ENCODE measurements at places on chromosomes 16 and 17. TPM values are rescaled to one million over a fixed set of nuclear protein-coding genes. Genes with fewer than 3 reads are reported as not detected.

MYOCD gene
- 0.81 TPM for total RNA-seq

CCL7 gene
- total RNA-seq = not detected

NME2 gene
- 363 TPM for total RNA-seq

CFAP97D1 gene
- total RNA-seq = not detected

PCGF2 gene
- 3.9 TPM for total RNA-seq

TLCD2 gene
- total RNA-seq = 5.2 TPM

KAT2A gene
- 8.5 TPM for total RNA-seq

AXIN1 gene
- total RNA-seq = 20.0 TPM

COX6A2 gene
- not detected for total RNA-seq

ANKFN1 gene
- 1.6 TPM for total RNA-seq

LITAFD gene
- not detected for total RNA-seq

RNF135 gene
- total RNA-seq = 10.0 TPM
